ENCODE measurements at places on chromosomes 12 and 14.
A peak's percentile ranks its signal among the peaks of the same experiment; 100 is the strongest.

- no peak for DNase-seq
These were observed 660.4 kb upstream of the TMEM132C start for GRCh38 chr12:127606476-127607015.

GRCh38 chr14:41607304-41607775 is 664 bp downstream of the LRFN5 start:
- DNase-seq = no peak

- DNase-seq = no peak
These were observed 95.0 kb upstream of the MON2 start for GRCh38 chr12:62371661-62372060.

GRCh38 chr14:87059060-87059839 is 933.7 kb downstream of the GALC start:
- no peak for DNase-seq

DNA sequence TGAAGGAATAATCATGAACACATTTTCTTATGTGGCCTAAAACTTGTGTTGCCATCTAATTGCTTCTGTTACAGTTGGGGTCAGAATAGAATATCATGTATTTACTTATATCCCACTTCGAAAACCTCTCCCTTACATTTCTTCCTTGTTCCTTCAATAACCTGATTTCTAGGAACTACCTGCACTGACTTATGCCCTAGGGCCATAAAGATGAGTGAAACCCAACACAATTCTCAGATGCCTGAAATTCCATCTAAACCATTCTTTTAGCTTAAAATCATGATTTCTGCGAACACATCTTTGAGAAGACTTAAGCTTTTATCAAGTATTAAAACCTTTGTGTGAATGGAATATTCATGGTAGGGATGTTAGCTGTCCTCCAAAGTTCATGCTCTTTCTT is 142.7 kb downstream of the SNAPC1 start:
- DNase-seq = no peak

- DNase-seq = peak; percentile 4
These were observed 319.5 kb downstream of the FUT8 start for GRCh38 chr14:65731933-65732506.

DNA sequence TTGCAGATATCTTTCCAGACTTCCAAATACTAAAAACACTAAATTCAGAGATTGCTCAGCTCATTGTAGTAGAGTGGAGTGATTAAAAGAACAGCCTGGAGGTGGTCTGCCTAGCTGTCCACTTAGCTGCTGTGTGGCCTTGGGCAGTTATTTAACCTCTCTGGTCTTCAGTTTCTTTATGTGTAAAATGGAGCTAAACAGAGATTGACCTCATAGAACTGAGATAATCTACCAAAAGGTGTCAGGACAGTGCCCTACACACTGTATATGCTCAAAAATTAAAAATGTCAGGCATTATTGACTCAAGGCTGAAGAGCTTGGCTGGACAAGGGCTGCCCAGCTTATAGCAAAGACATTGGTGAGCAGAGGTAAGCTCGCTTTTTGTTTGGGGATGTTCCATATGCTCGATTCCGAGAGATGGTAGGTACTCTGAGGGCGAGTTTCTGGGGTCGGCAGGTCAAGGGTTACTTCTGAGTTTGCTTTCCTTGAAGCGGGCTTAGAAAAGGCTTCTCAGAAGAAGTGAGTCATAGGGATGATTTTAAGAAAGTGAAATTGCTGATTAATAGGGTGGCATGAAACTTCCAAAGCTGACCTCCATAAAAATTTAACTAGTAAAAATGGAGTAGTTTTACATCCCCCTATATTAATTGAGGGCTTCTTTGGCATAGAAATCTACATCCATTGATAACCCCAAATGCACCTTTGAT is 107.5 kb downstream of the GPATCH2L start:
- no peak for DNase-seq

- DNase-seq = no peak
These were observed 21.5 kb downstream of the CCDC88C start for GRCh38 chr14:91396013-91396660.

DNA sequence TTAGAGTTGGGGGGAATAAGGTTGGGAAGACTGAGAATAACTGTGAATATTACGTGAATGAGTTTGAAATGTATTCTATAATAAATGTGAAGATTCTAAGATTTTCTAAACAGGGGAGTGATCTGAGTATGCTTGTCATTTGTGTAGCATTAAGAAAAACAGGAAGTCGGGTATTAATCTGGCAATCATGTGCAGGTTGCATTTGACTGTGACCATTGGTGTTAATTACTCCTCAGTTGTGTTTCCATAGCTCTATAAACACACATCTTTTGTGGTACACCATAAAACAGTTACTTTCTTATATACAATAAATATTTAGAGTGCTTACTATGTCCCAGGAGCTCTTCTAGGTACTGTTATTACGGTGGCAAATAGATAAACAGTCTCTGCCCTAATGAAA is 434.4 kb upstream of the PDE3A start:
- no peak for DNase-seq

DNA sequence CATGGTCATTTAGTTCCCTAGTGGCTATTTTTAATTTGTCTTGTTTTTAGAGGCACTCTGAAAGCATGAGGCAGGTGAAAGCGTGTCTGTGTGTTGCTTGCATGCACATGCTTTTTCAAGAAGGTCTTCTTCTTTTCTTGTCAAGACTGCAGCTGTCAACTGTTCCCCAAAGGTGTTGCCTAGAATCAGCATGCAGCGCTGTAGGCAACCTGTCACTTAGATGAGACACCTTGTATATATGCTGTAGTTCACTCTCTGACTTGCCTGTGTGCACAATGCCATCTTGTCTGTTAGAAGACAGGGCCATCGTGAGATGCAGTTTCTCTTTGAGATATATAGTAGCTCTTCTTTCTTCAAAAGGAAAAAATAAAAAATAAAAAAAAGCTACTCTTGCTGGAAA is 885.7 kb downstream of the DIO2 start:
- no peak for DNase-seq
